ENCODE measurements at places on chromosomes 6 and 20.
A peak's percentile ranks its signal among the peaks of the same experiment; 100 is the strongest.

DNA sequence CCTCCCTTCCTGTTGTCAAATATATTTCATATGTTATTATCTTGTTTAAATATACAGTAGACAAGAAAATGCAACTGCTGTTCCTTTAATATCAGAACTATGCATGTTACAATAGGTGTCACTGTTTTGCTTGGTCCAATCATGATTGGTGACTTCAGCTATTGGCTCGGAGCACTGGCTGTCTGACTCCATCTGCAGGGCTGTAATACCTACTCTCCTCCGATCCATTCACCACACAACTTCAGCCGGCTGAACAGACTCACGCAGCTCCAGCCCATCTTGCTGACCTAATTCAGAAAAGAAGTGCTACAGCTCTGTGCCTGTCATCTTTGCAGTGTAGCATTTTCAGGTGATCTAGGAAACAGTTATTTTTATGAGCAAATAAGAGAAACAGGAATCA lies at the start of gene BTBD3:
BTBD3 (plus strand) TSS at position 231 of the 400 bp plus-strand sequence. CDS start 383 bp downstream, outside the sequence.
- DNase-seq: peak; percentile 63

DNA sequence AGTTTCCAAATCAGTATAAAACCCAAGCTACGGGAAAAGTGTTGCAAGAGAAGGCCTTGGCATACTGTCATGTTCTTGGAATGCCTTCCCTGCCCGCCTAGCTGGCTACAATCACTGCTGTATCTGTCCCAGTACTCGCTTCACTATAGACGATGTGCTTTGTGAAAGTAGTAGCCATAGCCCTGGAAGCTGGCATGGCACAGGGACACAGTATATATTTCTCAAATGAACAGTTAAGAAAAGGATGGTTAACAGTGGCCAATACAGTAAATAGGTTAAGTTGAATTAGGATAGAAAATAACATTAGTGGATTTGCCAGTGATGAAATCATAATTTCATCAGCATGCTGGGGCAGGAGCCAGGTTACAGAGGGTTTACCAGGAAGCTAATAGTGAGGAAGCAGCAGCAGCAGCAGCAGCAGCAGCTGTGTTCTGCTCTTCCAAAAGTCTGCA lies 499.3 kb downstream of the CDKAL1 start:
- DNase-seq: peak; percentile 23

DNA sequence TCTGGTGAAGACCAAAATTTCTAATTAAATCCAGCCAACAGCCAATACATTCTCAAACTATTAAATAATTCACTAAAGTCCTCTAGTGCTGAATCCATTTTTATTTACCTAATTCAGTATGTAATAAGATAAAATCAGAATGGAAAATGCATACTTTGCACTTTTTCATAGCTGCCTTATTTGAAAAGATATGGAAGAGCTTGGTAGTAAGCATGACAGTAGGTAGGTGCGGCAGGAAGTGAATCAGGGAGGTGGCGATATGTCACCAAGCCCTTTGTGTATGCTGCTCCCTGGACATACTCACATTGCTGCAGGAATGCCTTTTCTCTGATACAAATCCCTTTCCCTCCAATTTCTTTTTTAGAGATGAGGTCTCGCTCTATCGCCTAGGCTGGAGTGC lies 10.2 kb upstream of the TGM3 start:
- no peak for DNase-seq

- DNase-seq: no peak
These were observed 130.0 kb downstream of the SCP2D1 start for GRCh38 chr20:18943542-18943941.

DNA sequence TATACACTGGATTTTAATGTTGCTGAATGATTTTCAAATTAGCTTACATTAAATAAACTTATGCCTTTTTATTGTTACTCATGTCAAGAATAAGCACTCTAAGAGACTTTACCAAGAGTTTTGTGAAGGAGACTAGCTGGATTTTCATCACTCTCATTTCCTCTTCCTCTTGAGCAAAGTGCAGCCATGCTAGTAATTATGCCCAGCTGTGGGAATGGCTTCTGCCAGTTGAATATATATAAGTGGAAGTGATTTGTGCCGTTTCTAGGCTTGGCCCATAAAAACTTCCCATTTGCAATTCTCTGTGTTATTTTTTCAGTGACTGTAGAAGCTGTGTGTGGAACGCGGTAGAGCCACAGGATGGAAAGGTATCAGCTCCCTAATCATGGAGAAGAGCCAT lies 255.8 kb downstream of the HDGFL1 start:
- no peak for DNase-seq

All from NCI-H446 (cell line).